ENCODE measurements at places on chromosomes 4 and X.

DNA sequence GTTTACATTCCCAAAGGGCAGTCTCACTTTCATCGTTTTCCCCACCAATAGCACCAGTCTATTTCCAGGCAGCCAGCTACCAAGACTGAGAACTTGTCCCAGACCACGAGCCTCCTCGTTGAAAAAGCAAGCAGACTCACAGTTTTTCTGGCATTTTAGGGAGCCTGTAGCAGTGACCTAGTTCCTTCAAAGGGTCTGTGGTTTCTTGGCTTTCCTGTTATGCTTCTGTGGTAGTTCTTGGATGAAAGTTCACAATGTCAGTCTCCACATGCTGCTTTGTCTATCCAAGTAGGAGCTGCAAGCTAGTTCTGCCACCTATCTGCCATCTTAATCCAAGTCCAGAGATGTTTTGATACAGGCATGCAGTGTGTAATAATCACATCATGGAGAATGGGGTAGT lies 151.6 kb upstream of the ZC4H2 start:
- DNase-seq: no peak

GRCh38 chrX:131763674-131764073 lies 219.8 kb downstream of the OR13H1 start:
- DNase-seq: peak; percentile 30

DNA sequence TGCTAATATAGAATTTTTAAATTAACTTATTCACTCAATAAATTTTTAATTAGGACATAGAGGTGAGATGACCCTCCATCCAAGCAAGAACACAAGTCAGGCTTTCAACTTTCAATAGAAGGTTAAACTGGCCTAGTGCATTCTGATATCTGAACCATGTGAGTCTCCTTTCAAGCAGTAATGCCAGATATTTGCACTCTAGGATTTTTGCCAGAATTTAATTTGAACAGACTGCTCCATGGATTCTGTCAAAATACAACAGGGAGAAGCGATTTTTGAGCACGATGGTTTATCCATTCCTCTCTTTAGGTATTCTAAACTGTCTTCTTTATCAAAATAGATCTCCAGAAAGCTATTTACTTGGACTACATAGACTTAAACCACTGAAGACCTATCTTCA lies 72.0 kb upstream of the DCLK2 start:
- peak; percentile 29 for DNase-seq

GRCh38 chr4:54840992-54841768 lies 183.4 kb downstream of the KIT start:
- no peak for DNase-seq

DNA sequence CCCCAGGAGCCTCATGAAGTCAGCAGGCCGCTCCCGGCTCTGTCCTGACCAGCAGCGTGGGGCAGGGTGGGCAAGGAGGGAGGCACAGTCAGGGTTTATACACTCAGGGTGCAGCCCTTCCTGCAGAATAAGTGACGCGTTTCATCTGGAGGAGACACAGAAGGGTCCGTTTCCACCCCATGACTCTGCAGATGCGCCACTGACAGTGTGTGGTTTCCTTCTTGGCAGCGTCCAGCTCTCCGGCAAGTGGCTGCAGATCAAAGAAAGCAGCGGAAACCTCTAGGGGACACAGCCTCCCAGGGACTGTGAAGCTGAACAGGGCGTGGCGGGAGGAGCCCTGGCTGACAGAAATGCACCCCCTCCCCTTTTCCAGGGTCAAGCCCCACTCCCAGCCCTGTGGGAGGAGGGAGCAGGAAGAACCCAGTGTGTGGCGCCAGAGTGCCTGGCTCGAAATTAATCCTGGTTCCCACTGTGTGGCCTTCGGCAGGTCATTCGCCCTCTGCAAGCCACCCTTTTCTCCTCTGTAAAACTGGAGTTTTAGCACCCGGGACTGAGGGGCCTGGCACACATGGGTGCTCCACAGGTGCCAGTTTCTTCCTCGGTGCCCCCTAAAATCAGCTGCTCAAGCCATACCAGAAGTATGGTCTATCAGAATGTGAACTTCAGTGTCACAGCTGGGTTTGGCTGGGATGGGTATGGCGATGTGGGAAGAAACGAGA lies 17.3 kb upstream of the TBC1D14 start:
- peak; percentile 74 for DNase-seq

DNA sequence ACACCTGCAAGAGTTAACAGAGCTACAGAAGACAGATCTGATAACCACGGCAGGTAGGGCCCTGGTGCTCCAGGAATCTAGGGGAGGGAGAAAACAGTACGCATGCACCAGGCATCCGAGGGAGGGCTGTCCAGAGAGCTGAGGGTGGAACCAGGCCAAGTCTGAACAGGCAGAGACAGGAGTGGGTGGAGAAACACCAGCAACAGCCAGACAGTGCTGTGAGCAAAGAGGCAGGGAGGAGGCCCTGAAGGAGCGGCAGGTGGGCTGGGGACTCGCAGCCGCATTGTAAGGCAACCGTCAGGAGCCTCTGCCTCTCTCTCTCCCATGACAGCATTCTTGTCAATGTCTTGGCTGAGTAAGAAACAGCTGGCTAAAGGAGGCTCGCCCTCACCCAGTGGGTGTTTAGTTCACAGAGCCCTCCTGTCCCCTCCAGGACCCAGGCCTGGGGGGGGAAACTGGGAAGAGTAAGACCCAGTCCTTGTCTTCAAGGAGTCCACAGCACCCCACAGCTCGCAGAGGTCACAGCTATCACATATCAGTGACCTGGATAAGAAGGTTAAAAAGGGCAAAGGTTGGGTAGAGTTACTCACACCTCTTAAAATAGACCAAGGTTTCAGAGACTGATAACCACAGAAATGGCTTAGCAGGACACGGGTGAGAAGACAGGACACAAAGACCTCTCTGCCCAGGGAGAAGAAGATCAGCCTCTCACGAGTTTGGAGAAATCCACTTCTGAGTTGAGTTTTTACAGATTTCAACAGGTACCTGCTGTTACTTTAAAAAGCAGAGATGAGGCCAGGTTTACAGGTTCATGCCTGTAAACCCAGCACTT lies 10.5 kb downstream of the ACSL1 start:
- DNase-seq: peak; percentile 93

- peak; percentile 19 for DNase-seq
These were observed 34.3 kb downstream of the METAP1 start for GRCh38 chr4:99029852-99030251.

DNA sequence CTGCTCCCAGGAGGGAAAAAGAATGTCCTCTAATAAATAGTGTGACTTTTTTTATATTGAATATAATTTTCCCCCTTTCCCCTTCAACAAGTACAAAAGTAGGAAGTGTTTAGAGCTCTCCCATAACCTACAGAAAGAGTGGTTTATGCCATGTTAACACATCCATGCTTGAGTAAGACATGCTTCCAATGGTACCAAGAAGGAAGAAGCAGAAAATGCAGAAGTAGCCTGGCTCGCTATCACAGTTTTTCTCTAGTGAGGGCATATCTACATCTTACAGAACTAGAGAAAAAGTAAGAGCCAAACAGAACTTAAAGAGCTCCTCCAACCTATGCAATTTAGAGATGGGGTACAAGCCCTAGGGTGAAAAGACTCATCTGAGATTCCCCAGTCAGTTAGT lies 82.5 kb downstream of the ARHGEF9 start:
- no peak for DNase-seq

GRCh38 chr4:186948361-186949242 lies 224.9 kb upstream of the FAT1 start:
- DNase-seq: peak; percentile 50

GRCh38 chr4:28354880-28355656 lies 1494.4 kb downstream of the STIM2 start:
- no peak for DNase-seq

GRCh38 chr4:15425520-15425919 lies 2.3 kb upstream of the C1QTNF7 start:
- DNase-seq: no peak

DNA sequence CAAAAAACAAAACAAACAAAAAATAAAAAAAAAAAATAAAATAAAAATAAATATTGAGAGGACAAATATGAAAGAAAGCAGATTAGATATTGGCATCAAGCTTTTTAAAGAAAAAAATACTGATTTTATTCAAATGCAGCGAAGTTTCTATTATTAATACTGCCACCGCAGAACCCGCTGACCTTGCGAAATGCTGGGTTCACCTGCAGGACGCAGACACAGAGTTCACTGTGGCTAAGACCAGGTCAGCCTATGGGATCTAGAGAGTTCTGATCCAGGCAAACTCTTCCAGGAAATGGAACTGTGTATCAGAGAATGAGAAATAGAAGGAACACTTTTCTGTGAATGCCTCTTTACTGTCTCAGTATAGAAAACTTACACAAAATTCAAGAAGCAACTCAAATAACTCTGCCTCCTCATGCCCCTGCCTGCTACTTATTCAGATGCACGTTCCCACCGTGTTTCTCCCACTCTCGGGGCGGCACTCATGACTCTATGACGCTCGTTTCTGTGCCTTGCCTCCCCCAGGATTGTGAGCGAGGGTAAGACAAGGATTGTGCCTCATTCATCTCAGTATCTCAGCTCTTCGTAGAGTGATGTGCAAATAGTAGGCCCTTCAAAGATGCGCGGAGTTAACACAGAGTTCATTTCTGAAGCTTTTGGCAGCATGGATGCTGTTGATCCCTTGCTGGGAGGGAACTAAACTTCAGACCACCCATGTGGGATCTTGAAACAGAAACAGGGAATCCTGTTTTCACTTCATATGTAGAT lies 44.1 kb upstream of the TLR3 start:
- DNase-seq: no peak

GRCh38 chrX:115898382-115899001 lies 272.1 kb upstream of the AGTR2 start:
- DNase-seq: peak; percentile 4

GRCh38 chrX:97605271-97605670 lies 721.6 kb downstream of the RPA4 start:
- DNase-seq: no peak

GRCh38 chr4:81512757-81513501 lies 41.2 kb upstream of the RASGEF1B start:
- no peak for DNase-seq

DNA sequence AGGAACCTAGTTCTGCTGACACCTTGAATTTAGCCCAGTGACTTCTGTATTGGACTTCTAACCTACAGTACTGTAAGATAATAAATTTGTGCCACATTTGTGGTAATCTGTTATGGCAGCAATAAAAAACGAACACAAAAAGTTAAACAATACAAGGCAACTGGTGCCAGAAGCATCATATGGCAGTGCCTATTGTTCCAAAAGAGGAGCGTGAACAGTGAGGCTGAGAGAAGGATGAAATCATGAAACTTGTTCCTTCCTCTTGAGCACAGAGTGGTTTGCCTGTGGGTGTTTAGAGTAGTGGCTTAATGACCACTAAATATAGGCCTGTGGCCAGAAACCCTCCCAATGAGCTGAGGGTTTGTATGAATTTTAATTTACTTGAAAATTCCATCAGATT lies 69.7 kb upstream of the PGRMC2 start:
- no peak for DNase-seq

- DNase-seq: no peak
These were observed 910.4 kb upstream of the PCDH10 start for GRCh38 chr4:132238697-132239096.

DNA sequence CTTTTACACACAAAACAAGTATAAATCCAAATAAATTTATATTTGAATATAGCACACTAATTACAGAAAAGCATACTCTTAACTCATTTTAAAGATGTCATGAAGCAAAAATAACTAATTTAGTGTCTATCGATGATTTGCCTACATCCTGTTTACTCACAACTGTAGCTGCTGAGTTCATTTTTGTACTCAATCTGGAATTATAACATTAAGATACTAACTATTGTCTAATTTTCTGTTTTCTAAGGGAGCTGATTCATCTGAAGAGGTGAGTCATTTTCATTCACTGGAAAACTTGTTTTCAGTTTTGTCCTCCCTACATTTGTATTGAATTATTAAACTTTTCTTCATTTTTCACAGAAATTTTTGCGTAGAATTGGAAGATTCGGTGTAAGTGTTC lies 3.7 kb downstream of the STATH start:
- peak; percentile 41 for DNase-seq

DNA sequence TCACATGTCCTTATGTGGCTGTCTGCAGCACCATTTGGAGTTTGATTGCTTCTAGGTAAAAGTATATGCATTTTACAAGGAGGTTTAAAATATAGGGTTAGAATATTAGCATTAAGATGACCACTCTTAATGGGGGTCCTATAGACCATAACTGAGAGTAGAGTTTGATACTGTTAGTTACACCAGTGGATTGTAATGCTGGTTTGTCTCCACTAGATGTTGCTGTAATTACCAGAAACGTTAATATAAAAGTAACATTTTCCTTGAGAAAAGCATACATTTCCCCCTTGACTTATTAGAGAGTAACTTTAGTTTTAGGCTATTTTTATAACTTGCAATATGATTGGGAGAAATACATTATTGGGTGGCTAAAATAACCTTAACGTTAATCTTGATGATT lies 93.0 kb downstream of the ZXDA start:
- DNase-seq: peak; percentile 2

- DNase-seq: no peak
These were observed 22.8 kb downstream of the MEPE start for GRCh38 chr4:87855559-87855958.

DNA sequence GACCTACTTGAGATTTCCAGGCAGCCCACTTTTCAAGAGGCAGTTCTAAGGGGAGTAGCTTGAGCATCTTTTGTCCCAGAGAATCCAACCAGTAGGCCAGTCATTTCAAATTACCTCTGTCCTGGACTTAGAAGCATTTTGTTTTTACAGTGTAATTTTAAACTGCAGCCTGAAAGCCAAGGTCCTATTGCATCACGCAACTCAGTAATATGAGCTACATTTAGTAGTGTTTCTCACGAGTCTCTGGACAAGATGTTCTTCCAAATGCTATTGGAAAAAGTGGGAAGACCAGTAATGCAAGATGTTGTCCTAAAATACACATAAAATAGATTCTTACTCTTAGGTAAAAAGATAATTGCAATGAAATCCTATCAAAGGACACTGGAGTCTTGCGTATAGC lies 182.5 kb upstream of the ARX start:
- DNase-seq: no peak

GRCh38 chr4:63983224-63983623 lies 426.0 kb downstream of the TECRL start:
- DNase-seq: no peak

DNA sequence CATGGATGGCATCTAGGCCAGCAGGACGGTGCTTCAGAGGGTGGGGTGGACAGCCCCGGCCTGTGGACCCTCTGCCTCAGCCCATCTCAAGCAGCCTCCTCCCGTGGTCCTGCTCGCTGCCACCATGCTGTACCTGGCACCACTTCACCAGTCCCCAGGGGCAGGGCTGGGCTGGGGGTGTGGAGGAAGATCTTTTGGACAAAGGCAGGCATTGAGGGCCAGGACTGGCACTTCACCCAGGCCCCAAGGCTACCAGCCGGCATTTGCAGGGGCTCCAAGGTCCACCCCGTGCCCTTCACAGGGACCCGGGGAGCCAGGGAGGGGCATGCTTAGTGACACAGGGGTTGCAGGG lies 713 bp downstream of the PLXNB3 start:
- DNase-seq: no peak
